ENCODE measurements at places on chromosomes 7 and 10.

DNA sequence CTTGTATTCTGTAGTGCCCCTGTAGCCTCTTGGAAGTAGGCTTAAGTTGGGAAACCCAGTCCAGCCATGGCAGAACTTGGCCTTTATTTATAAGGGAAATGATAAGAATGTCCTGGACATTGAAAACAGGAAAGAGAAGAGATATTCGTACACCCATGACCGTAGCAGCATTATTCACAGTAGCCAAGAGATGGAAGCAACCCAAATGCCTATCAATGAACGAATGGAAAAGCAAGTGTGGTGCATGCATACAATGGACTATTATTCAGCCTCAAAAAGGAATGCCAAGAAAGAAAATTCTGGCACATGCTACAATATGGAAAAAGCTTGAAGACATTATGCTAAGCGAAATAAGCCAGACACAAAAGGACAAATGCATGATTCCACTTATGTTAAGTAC lies 315.3 kb downstream of the CXCL12 start:
- no peak for DNase-seq

GRCh38 chr10:71218046-71218650 lies 5.8 kb downstream of the UNC5B start:
- no peak for DNase-seq

- no peak for DNase-seq
These were observed 485.9 kb upstream of the DPP6 start for GRCh38 chr7:153566324-153566723.

DNA sequence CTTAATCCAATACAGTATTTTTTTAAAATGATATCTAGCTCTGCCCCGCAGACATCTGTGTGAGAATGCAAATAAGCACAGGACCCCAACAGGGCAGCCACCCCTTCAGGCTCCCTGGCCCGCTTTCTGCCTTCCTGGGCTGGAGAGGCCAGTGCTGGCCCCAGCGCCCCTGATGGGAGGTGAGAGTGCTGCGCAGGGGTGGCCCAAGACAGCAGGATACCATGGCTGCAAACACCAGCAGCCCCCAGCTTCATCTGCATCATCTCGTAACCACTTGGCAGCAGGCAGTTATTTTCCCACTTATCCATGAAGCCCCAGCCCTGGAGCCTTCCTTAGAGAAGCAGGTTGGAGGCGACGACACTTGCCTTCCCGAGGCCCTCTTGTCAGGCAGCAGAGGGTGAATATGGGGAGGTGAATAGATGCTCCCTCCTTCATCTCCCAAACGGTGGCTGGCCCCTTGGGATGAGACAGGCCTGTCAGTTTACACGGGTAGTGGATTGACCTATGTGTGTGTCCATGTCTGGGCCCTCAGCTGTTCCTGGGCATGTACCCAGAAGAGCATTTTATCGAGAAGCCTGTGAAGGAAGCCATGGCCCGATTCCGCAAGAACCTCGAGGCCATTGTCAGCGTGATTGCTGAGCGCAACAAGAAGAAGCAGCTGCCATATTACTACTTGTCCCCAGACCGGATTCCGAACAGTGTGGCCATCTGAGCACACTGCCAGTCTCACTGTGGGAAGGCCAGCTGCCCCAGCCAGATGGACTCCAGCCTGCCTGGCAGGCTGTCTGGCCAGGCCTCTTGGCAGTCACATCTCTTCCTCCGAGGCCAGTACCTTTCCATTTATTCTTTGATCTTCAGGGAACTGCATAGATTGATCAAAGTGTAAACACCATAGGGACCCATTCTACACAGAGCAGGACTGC lies 71.2 kb downstream of the ALOX5 start:
- DNase-seq, result no peak

DNA sequence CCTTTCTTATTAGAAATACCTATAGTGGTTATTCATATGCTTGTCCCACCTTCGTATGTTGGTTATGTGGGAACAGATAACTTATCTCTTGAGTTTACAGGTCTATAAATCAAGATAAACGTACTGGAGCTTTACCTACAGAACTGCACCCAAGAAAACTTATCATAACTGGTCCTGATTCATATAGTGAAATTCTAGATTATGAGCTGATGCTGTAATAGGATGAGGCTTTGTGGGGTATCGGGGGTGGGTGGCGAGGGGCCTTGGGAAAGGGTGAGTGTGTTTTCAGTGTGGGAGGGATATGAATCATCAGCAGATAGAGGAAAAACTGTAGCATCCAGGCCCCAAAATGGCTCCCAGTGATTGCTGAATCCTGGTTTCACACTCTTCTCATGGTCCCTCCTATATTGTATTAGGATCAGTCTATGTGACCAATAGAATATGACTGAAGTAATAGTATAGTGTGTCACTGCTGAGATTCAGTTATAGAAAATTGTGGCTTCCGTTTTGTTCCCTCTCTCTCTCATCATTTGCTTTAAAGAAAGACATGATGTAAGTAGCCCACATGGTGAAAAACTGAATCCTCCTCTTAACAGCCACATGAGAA lies 706.8 kb upstream of the LRRTM3 start:
- no peak for DNase-seq

DNA sequence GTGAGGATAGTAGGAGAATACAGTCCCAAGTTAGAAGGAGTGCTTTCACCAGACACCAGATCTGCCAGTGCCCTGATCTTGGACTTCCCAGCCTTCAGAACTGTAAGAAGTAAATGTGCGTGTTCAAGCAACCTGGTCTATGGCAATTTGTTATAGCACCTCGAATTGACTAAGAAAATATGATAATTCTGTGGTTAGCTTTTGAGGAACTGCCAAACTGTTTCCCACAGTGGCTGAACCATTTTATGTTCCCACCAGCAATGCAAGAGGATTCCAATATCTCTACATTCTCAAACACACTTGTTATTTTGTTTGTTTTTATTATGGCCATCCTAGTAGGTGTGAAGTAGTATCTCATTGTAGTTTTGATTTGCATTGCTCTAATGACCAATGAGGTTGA lies 47.0 kb downstream of the RBM20 start:
- no peak for DNase-seq

GRCh38 chr7:133344275-133344674 lies 91.4 kb downstream of the EXOC4 start:
- no peak for DNase-seq

DNA sequence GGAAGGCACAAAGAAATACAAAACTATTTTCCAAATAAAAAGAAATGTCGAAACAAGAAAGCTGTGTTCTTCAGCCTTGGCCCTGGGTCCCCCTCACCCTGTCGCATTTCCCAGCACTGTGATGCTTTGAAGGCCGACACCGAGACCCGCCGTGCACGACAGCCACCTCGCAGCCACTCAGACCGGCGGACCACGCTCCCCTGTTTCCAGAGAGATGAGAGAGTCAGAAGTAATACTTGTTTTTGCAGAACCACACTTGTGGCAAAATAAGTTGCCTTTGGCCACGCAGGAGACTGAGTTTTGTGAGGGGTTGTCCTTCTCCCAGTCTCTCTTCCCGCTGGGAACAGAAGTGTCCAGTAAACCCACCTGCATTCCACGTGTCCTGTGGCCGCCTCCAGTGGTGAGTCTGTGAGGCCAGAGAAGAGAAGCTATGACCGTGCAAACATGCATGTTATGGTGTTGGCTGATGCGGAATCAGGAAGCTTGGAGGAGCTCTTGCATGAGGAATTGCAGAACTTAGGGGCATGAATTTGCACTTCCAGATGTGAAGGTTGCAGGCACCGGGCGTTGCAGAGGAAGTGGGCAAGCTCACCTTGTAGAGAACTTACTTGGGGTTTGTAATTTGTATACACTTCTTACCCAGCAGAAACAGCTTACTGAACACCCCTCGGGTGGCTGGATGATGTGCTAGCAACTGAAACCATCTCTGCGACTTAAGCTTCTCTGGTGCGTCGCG lies 194.5 kb downstream of the EBF3 start:
- no peak for DNase-seq

GRCh38 chr10:30980951-30981616 lies 50.6 kb downstream of the ZNF438 start:
- no peak for DNase-seq

- DNase-seq, result no peak
These were observed 21.7 kb downstream of the TRIM8 start for GRCh38 chr10:102665904-102666509.
